NCI-H2081 treated with DMSO at 0.1 percent for 48 hours (cell line): ENCODE measurements at places on chromosomes 4 and X.

- DNase-seq, result no peak
These were observed 774 bp downstream of the ARMCX2 start for GRCh38 chrX:101658661-101659491.

- no peak for DNase-seq
These were observed 34.0 kb upstream of the PLAC1 start for GRCh38 chrX:134692233-134692632.

DNA sequence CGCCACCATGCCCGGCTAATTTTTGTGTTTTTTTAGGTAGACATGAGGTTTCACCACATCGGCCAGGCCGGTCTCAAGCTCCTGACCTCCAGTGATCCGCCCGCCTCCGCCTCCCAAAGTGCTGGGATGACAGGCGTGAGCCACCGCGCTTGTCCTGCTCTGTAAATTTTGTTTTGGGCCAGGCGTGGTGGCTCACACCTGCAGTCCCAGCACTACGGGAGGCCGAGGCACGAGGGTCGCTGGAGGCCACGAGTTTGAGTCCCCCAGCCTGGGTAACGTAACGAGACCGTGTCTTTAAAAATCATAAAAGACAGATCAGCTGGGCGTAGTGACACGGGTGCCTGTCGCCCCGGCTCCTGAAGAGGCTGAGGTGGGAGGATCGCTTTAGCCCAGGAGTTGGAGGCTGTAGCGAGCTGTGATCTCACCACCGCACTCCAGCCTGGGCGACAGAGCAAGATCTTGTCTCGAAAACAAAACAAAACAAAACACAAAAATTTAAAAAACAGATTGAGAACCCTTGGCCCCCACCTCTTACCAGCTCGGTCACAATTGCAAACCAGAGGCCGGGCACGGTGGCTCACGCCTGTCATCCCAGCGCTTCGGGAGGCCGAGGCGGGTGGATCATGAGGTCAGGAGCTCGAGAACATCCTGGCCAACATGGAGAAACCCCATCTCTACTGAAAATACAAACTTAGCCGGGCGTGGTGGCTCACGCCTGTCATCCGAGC is 34.0 kb upstream of the PPP2R3B start:
- DNase-seq, result no peak

- no peak for DNase-seq
These were observed 19.7 kb downstream of the HERC6 start for GRCh38 chr4:88398381-88398780.

- DNase-seq, result no peak
These were observed 36.1 kb downstream of the MTTP start for GRCh38 chr4:99610605-99611175.

- DNase-seq, result no peak
These were observed 149.9 kb downstream of the AMMECR1 start for GRCh38 chrX:110167952-110168451.

DNA sequence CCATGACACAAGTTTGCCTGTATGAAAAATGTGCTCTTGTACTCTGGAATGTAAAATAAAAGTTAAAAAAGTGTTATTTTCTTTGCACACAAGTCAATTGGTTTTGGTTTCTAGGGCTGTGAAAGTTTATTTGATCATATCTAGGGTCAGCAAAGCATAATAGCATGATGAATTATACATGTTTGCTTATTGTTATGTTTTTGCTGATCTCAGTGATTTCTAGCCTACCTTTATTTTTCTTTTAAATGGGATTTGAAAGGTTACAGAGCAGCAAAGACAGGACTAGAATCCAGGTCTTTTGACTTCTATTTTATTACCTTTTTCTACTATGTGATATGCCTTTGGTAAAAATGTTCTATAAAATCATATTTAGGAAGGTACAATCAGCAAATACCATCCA is 481.0 kb downstream of the PRR32 start:
- DNase-seq, result no peak

GRCh38 chr4:121030711-121031110 is 41.6 kb downstream of the NDNF start:
- DNase-seq, result no peak

- DNase-seq, result peak; percentile 23
These were observed 31.9 kb downstream of the F8A1 start for GRCh38 chrX:154918060-154918483.

DNA sequence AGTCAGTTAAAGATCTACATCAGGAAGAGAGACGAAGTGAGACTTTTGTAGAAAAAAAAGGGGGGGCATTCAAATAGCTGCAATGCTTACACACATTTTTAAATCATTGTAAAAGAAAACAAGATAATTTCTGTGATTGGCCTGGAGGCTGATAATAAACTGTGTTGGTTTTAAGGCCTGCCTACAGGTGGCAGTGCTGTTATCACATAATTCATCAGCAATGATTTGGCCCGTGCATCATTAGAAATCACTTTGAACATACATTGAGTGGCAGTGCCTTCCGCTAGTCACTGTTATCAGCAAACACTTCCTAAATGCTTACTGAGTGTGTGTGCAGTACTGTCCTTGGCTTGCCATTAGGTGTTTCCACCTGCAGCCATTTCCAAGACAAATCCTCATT is 831.9 kb downstream of the TRIML1 start:
- no peak for DNase-seq

GRCh38 chr4:39620551-39621313 is 17.9 kb downstream of the SMIM14 start:
- no peak for DNase-seq

- DNase-seq, result peak; percentile 57
These were observed 8.7 kb downstream of the RIPPLY1 start for GRCh38 chrX:106894392-106894909.

DNA sequence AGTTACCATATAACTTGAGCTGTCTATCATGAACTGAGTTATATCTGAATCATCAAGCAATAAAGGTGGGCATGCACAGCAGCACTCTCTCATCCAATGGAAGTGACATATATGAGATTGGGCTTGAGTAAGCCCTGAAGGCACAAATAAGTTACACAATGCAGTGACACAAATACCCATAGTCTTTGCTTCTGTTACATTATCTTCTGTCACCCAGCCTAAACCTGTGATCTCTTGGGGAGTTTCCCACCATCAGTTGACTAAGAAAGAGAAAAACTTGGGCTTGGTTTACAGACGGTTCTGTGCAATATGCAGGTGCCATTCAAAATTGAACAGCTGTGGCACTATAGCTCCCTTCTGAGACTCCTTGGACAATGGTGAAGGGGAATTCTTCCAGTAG is 138.8 kb upstream of the IL15 start:
- no peak for DNase-seq

DNA sequence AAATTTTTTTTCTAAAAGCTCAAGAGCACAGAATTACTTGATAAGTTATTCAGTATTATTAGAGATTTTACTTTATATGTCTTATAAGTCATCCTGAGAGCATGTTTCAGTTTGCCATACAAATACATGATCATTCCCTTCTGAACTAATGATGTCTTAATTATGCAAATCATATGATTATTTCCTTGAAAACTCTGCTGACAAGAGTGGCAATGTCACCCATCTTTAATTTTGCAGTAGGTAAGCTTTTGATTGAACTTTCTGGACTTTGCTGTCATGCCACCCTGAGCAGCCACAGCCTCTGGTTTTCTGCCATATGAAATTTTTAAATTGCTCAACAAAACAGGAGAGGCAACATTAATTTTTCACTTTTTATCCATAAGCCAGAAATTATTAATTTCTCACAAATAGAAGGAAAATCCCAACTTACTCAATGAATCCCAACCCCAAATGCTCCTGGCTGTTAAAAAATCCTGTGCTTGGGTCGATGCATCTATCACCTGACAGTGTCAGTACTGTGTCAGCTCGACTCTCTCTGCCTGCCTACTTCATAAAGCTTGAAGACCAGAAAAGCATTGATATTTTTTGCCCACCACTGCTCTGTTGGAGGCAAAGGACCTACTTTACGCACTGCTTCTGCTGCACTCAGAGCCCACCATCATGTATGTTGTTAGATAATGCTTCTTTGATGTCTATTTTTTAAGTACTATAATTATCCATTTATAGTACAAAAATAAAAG is 11.6 kb upstream of the HADH start:
- no peak for DNase-seq

DNA sequence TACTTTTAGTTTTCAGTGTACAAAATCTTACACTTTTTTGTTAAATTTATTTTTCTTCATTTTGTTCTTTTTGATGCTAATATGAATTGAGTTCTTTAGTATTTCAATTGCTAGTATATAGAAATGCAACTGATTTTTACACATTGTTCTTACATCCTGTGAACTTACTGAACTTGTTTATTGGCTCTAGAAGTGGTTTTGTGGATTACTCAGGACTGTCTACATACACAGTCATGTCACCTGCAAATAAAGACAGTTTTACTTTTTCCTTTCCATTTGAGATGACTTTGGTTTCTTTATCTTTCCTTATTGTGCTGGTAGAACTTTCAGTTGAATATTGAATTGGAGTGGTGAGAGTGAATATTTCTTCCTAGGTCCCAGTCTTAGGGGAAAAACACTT is 40.8 kb upstream of the ANXA10 start:
- DNase-seq, result no peak

GRCh38 chrX:109350551-109350950 is 131.3 kb downstream of the GUCY2F start:
- no peak for DNase-seq

- no peak for DNase-seq
These were observed 2.3 kb downstream of the SH3TC1 start for GRCh38 chr4:8201321-8201781.

DNA sequence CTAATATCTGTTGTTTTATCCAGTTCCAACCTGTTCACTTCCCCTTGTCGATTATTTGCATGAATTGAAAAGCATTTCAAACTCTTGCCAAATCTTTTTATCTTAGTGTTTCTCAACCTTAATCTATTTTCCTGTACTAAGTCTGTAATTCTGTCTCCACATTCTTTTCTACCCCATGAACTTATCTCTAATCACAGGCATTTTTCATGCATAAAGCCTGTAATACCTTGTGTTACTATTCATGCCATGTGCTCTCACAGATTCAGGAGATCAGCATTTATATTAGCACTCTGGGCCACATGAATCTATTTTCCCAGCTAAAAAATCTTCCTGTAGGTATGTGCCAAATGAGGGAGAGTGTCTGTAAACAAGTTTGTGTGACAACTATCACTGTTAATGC is 1360.9 kb downstream of the STIM2 start:
- DNase-seq, result no peak

DNA sequence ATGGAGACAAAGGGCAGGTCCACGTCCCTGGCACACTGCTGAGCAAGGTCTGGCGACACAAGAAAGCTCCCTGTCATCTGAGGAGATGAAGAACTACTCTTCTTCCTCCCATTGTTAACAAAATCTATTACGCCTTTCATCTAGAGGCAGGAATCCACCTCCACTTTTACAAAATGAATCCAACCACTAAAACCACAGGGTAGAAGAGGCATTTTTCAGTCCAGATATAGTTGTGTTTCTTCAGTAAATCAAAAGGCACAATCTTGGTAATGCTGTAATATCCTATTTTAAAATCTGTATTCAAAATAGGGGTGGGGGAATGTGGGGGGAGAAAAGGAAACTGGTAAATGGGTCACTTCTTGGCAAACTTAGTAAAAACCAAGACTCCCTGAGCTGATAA is 101.4 kb downstream of the CDS1 start:
- DNase-seq, result no peak

DNA sequence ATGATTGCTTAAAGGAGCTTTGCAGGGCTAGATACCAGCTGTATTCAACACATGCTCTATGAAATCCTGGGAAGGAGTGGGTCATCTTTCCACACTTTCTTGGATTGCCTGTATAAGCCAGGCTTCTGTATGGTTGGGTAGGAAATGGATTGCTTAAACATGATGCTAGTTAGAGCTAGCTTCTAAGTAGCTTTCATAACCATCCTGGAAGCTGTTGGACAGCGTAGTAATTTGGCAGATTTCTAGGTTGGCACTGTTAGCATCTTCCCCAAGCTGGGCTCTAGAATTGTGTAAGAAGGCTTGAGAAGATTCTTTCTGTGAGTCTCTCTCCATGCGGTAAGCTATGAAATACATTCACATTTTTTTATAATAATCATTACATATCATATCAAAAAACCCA is 127.3 kb downstream of the LINC00632 start:
- no peak for DNase-seq

GRCh38 chr4:687048-687970 is 1.6 kb downstream of the SLC49A3 start:
- no peak for DNase-seq

- no peak for DNase-seq
These were observed 128.2 kb downstream of the FRYL start for GRCh38 chr4:48651914-48652313.

- DNase-seq, result no peak
These were observed 54.2 kb downstream of the SPATA18 start for GRCh38 chr4:52105276-52105675.

DNA sequence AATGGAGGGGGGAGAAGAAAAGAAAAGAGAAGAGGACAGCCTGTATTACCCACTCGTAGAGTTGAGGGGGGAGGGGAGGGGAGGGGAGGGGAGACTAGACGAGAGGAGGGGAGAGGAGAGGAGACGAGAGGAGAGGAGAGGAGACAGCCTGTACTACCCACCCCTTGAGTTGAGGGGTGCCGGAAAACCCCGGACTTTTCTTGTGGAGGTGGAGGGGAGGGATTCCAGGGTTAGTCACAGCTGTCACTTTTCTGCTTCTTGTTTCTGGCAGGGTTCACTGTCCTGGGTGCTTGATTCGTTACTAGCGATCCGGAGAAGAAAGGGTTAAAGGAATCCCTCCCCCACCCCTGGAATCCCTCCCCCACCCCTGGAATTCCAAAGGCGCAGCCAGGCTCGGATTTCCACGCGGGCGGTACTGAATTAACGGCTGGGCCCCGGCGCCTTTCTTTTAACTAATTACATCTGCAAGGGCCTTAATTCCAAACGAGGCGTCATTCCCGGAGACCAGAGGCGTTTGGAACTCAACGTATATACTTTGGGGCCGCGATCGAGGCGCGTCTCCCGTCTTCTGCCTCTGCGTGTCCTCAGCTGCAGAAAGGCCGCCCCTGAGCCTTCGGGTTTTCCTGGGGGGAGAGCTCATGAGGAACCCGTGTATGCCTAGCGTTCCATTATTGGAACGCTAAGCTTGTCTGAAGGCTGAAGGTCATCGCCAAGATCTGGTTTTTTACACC is 20.1 kb upstream of the CSF2RA start:
- no peak for DNase-seq

DNA sequence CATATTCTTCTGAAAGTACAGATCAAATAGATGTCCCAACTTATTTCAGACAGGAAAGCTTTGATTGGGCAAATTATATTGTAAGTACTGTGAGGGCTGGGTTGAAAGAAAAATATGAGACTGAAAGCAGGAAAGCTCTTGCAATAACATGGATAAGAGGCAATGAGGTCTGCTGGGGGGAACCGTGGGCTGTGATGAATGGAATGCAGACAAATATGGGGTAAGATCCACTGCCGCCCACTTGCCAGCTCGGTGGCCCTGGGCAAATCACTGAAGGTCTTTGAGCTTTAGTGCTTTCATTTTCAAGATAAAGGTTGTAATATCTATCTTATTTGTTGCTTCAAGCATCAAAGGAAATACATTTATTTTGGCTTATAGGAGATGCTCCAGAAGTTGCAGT is 51.0 kb downstream of the AGA start:
- no peak for DNase-seq

DNA sequence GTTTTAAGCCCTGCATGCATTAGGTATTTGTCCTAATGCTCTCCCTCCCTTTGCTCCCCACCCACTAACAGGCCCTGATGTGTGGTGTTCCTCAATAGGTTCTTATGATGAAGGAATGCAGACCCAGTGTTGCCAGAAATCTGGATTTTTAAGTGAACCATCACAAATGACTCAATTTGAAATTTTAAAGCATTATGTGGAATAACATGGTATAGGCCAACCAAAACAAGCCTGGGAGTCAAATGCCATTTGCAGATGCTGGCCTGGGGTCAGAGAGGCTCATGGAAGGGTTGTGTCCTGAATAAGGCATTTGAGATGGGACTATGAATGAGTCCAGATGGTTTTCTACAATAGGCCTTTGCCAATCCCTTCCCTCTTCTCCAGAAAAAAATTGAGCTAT is 179.6 kb downstream of the SHROOM3 start:
- no peak for DNase-seq
